ENCODE measurements at places on chromosomes 4 and X.

GRCh38 chr4:103091601-103092223, 7.9 kb downstream of the BDH2 start:
- DNase-seq, result no peak

DNA sequence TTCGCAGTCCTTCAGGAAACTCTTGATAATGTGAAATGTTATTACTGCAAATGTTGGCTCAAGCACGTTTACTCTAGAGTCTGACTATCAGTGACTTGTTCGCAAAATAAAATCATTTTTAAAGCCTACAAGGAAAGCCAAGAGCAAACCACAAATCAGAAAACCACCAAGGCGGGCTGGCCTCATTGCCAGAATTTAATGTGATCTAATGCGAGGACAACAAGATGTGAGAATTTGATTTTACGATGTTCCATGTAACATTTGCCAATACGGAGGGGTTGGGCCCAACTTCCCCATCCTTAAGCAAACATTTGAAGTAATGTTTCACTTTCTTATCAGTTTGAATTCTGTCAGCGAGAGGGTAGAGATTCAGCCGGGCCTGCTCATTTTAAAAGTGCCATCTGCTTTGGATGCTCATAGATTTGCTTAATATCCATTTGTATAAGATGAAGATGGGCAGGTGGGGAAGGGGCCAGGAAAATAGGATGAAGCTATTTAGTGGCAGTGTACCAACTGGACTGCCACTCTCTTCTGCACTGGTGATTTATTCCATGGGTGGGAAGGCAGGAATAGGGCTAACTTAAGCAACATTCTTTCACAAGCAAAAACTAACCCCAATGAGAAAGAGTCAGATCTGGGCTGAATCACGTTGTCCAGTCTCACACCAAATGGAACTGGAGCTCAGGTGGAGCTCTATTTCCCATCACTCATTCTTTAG, 225.3 kb downstream of the ANAPC10 start:
- DNase-seq, result no peak

- no peak for DNase-seq
Observed at GRCh38 chr4:176794151-176794550, 1.4 kb upstream of the VEGFC start.

GRCh38 chr4:148539387-148539786, 97.2 kb upstream of the NR3C2 start:
- DNase-seq, result no peak

DNA sequence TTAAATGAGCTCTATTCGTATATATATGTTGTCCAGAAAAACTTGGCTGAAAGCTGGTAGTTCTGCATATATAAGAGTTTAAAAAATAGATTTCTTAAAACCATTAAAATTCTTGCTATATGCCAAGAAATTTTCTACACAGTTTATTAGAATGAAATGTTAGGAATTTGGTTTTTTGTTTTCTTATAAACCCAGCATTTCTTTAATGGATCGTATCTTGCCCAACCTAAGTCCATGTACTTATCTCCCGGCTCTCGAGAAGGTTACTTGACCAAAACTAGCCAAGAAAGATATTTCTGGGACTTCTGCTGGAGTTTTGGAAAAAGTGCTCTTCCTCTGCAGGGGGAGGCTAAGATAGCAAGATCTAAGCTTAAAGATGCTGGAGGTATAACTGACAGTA, 4.7 kb upstream of the ASB5 start:
- DNase-seq, result no peak

DNA sequence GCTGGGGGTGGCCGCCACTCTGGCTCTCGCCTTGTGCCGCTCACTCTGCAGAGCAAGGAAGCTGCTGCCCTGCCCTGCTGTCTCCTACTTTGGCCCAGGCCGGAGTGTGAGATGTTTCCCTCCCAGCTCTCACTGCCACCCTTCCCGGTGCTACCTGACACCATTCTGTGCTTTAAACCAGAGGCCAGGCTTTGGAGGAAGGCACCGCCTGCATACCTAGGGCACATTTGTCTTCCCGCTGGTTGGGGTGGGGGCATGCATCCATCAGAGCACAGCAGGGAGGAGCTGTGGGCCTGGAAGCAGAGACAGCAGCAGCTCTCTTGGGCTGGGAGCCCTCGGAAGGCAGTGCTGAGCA, 96.9 kb upstream of the PSAPL1 start:
- no peak for DNase-seq

DNA sequence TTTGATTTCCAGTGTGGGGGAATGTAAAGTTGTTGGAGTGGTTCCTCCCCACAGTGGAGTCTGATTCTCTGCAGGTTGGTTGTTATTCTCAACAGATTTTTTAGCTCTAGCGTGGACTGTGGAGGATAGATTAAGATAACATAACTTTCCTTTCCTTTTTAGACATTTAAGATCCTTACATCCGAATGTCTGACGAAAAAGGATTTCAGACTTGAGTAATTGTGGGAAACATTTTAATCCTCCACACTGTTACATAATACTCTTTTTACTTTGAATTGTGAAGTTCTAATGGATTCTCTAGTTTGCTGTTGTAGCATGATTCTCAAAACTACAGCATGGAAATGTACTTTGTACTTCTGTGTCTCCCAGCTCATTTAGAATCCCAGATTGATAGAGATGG, 107.8 kb downstream of the ARHGAP10 start:
- no peak for DNase-seq

GRCh38 chrX:16712548-16713155, at the start of gene CTPS2:
Gene CTPS2 (minus strand): TSS chrX:16712669. CDS start chrX:16702902, 9,767 bp downstream.
- DNase-seq, result no peak

GRCh38 chrX:41148553-41148952, 63.3 kb downstream of the USP9X start:
- no peak for DNase-seq

DNA sequence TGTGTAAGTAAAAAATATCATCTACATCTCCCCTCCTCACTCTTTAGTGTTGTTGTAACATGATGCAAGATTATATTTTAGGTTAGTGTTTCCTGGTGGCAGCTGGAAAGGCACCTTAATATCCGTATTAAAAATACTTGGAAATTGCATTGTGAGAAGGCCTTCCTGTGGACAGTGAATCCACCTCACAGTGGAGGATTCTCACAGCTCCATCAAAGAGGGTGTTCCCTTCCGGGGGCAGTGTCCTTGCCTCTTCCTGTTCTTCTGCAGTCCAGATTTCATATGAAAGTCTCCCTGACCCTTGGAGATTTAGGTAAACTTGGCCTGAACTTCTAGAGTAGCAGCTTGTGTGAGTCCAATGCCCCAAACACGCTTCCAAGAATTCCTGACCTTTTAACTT, 29.9 kb upstream of the GAB1 start:
- DNase-seq, result no peak

- no peak for DNase-seq
Observed at GRCh38 chr4:152663203-152664066, 16.4 kb downstream of the TMEM154 start.

DNA sequence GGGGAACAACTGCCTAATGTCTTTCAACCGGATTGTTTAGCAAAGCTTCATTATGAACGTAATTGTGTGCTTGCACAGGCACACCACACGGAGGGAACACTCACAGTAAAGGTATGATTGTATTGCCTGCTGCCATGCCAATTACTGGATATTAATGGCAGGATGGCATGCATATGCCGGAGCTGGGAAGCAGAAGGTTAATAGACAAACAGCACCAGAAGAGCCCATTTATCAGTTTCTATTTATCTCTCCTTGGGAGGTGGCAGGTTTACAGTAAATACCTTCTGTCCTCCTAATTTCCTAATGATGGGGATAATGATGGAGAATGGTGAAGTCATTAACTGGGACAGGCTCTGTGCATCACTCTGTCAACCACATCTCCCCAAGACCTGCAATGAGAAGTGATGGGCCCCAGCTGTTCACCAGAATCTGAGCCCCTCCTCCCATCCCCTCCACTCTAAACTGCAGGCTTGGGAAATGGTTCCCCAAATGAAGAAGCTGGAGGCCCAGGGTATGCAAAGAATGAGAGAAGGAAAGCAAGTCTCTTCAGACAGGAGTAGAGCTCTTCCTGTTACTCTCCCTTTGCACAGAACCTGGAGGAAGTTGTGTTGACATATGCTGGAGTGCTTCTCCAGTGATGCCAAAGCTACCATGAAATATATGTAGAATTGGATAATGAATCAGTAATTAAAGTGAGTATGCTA, 160.8 kb downstream of the NAA11 start:
- no peak for DNase-seq

- no peak for DNase-seq
Observed at GRCh38 chrX:137568741-137569469, 3.0 kb downstream of the ZIC3 start.

- no peak for DNase-seq
Observed at GRCh38 chrX:44260609-44261008, 82.9 kb downstream of the EFHC2 start.

DNA sequence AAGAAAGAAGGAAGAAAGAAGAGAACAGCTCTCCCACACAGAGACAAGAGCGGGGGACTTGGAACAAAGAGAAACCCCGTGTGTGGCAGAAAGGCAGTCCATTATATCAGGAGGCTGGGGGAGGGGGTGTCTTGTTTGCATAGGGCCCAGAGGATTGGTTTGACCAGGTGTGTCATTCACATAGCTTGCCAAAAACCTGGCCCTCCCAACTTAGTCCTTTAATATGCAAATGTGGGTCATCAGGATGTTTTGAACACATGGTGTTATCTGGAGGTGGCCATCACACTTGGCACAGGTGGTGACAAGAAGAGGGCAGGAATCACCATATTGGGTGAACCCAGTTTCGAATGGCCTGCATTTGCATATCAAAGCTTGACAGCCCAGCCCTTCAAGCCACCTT, 111.7 kb downstream of the LINC00632 start:
- DNase-seq, result no peak

- no peak for DNase-seq
Observed at GRCh38 chr4:15130441-15130840, 128.2 kb downstream of the CPEB2 start.

DNA sequence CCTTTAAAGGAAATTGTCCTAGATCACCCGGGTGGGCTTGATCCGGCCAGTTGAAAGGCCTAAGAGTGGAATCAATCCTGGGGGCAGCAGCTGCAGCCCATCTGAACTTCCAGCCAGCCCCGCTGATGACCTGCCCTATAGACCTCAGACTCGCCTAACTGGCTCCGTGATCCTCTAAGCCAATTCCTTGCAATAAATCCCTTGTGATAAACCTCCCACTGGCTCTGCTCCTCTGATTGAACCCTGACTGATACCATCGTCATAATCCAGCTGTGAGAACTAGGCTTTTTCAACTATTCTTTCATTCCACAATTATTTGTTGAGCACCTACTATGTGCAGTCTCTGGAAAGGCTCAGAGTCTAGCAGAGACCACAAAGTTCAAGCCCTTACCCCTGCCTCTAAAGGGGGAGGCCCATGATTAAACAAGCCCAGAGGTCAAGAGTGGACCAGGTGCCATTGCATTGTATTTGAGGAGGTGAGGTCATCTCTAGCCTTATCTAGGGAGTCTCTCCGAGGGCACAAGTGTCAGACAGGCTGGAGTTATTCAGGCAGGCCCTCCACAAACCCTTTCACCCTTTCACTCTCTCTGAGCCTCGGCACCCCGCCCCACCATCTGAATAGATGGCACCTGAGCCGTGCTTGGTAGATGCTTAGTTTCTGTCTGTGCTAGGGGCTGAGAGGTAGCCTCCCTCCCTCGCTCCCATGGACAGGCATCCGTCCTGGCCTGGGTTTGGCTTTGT, 20.5 kb upstream of the GPR78 start:
- no peak for DNase-seq
